ENCODE measurements at places on chromosomes 4 and X.

DNA sequence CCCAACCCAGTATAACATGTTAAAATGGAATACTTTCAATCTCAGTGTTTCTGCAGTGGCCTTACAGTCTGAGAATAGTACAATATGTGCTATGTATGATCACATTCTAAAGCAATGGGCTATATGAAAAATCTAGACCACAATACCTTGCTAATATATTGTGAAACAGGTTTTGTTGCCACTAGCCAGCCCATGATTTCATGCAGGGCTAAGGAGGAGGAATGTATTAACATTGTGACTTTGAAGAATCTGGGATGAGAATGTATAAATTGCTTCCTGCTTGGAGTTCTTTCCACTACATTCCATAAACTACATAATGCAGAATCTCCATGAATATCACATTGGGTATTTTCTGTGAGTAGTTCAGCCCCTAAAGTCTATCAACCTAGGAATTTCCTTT, 935.4 kb upstream of the GRIA3 start:
- no peak for DNase-seq

DNA sequence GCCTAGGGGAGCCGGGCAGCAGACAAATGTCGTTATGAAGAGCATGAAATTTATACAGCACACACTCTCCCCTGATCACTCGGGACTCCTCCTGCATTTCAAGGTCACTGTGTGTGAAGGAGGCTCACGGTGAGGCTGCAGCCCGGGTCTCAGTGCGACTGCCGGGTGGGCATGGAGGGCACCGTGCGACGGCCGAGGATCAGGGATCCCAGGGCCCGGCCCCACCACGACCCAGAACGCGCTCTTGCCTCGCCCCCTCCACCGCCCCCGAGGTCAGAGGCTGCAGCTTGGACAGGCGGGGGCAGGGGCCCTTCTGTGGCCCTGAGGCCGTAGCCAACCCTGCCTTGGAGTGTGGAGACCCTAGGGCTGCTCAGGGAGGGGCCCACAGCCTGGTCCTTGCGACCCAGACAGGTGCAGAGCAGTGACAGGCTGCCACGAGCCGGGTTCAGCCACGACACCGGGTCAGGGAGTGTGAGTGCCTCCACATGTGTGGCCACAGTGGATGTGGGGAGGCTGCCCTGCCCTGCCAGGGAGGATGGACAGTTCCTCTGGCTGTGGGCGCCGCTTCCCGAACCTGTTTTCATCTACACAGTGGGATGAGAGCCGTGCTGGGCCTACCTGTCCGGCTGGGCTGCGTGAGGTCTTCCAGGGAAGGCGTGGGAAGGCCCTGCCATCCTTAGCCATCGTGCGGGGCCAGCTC, 89.3 kb upstream of the NKX1-1 start:
- DNase-seq = no peak

DNA sequence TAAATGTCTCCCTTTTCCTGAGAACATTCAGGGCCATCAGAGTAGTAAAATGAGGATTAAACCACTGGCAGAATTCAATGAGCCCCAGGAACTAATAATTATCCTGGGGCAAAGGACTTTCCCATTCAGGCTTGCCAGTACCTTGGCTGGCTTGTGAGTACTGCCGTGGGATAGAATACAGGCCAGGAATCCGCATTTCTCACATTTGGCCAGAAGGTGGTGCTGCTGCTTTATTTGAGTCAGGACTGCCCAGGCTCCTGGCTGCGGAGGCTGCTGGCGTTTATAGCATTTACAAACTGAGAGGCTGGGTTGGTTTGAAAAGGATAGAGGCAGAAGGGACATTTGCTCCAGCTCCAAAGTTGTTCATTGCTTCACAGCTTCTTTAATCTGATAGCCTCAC, 91.4 kb downstream of the RTL9 start:
- DNase-seq = peak; percentile 72

DNA sequence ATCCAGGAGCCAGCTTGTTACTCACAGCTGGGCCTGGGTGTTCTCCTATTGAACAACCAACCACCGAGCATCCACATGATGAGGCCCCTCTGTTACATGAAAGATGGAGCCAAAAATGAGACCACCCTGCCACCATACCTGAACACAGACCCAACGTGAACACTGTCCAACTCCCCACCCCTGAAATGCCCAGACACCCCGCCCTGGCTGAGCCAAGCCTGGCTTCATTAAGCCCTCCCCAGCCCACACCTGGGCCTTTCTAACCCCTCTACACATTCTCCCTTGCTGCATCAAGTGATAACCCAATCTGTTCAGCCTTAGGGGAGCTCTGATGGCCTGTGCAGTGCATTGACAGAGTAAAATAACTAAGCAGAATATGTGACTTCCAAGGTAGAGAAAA, 80.7 kb downstream of the EVC start:
- no peak for DNase-seq

DNA sequence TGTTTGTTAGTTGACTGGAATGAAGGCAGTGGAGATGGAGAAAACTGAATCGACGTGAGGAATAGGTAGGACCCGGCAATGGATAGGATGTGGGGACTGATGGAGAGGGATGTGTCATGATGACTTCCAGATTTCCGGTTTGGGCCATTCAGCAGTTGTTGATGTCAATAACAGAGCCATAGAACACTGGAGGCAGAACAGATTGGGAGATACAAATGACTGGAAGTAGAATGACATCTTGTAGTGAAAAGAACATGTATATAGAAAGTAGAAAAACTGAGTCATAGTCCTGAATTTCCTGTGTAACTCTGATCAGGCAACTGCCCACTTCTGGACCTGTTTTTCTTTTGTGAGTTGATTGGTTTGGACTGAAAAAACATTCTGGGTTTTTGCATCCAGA, 24.5 kb downstream of the CETN2 start:
- no peak for DNase-seq

GRCh38 chrX:149641835-149642234, 10.2 kb upstream of the TMEM185A start:
- DNase-seq = no peak

- DNase-seq = no peak
These were observed 127.9 kb upstream of the PPP3CA start for GRCh38 chr4:101475246-101475645.

DNA sequence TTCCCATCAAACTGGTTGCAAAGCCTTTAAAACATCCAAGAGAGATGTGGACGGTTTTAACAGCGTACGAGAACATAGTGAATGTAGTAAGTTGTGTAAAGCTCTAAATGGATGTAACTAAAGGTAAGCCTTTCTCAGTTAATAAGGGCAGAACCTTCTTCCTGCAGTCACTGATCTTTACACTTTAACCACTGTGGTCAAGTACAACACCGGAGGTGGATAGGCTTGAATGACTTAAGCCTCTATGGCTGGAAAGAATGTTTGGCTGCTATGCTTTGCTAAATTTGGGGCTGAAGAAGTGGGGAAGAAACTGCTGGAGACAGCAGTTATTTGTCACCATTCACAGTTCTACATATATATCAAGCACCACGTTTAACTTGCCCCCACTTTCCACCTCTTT, 285.1 kb upstream of the FMR1 start:
- DNase-seq = no peak

GRCh38 chr4:7419961-7420660, 14.6 kb downstream of the PSAPL1 start:
- no peak for DNase-seq

GRCh38 chr4:123575291-123575690, 178.7 kb downstream of the SPRY1 start:
- no peak for DNase-seq

DNA sequence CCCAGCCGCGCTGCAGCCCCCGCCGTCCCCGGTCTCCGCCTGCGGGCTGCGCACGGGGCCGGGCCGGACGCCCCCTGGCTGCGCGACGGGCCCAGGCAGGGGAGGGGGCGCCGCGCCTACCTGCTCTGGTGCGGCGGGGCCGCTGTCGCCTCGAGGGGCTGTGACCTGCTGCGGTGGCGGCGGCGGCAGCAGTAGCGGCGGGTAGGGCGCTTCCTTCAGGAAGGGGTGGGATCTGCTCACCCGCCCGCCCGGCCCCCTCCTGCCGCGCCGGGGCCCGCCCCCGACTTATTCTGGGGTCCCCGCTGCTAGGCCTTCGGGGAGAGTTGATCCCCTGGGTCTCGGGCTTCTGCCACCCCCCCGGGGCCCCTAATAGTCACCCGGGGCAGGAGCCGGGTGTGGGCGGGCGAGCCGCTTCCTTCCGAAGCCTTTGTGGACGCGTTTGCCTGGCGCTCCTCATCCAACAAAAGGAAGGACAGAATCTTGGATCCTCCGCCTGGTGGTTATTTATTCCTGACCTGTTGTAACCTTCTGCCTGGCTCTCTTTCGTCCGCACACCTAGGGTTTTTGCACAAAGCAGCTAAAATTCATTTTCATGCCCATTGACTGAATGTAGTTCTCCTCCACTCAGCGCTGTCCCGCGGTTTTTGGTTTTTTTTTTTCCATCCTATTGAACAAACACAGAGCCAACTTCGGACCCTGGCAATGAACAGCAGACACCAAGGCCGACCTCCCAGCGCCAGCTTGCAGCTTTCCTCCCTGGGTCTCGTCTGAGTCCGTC, at the start of gene TMEM150C:
TSS of gene TMEM150C (minus strand) at position 203 of the 778 bp plus-strand sequence. CDS start 57,331 bp downstream, outside the sequence.
- no peak for DNase-seq

GRCh38 chr4:69750346-69750745, 10.1 kb downstream of the SULT1B1 start:
- DNase-seq = no peak

- peak; percentile 41 for DNase-seq
These were observed 51.2 kb downstream of the GC start for GRCh38 chr4:71732706-71733105.

GRCh38 chr4:15003401-15003890, 1.2 kb downstream of the CPEB2 start:
- DNase-seq = peak; percentile 58

DNA sequence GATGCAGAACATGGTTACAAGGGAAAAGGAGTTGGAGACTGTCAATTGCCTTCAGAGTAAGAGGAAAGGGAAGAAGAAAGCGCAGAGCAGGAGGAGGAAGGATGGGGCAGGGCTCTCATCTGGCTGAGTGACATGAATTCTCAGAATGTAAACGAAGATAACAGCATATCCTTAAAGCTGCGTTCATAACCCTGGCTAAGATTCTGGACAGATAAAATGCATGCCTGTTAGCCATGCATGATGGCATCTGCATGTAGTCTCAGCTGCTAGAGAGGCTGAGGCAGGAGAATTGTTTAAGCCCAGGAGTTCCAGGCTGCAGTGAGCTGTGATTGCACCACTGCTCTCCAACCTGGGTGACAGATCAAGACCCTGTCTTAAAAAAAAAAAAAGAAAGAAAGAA, 493.5 kb upstream of the PRKX start:
- DNase-seq = no peak

DNA sequence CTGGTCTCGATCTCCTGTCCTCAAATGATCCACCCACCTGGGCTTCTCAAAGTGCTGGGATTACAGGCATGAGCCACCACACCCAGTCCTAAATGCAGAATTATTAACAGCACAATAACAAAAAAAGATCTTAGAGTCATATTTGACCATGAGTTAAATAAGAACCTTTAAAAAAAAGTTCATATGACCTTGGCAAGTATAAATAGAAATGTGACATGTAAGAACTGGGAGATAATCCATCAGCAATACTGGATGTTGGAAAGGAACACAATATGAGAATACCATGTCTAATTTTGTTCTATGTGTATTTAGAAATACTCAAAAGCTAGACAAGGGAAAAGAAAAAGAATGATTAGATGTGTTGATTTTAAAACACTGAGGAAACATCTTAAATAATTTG, 231.6 kb downstream of the RAPGEF2 start:
- no peak for DNase-seq

DNA sequence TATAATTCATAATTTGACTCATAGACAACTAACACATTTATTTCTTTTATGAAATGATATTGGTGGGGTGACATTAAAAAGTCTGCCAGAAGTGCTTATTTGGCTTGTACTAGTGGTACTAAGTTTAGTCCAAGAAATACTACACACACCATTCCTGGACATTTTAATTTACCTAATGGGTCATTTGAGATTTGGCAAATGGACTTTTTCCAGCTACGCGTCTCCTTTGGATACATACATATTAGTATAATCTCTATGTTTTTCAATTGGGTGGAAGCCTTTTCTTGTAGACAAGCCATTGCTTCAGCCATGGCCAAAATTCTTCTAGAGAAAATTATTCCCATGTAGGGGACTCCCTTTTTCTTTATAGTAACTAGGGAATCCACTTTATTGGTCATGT, 968.5 kb downstream of the C4orf33 start:
- DNase-seq = no peak

- no peak for DNase-seq
These were observed 56.3 kb downstream of the MSN start for GRCh38 chrX:65723706-65724105.

DNA sequence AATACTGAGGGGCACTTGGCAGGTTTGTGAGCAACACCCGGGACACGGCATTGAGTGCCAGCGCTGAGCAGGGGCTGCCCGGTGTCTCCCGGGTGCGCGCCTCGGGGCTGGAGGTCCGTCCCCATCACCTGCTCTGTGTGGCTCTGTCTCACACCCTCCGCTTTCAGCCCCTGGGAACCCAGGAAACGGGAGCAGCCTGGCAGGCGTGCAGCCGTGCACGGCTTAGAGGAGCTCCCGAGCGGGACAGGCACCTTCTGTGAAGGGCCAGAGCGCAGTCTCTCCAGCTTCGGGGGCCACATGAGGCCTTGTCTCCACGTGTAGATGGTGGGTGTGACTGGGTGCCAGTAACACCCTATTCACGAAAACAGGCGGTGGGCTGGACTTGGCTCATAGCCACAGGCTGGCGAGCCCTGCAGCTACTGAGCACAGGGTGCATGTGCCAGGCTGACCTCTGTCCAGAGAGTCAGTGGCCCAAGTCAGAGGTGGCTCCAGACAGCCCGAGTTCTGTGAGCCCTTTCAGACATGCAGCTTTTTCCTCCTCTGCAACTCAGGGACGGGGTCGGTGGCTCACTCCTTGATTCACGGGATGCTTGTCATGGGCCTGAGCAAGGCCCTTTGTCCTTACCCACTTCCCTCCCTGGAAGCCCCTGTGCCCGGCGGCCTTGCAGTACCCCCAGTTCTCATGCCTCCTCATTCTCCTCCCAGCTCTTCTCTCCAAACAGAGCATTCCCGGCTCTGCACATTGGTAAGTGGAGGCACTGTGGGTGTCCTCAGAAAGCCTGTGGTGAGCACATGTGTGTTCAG, 23.5 kb downstream of the UVSSA start:
- DNase-seq = no peak

- DNase-seq = no peak
These were observed 266.5 kb upstream of the UGT8 start for GRCh38 chr4:114332119-114332518.

- DNase-seq = no peak
These were observed 175.9 kb downstream of the SHROOM3 start for GRCh38 chr4:76610751-76611547.

- DNase-seq = no peak
These were observed 144.0 kb downstream of the SH3KBP1 start for GRCh38 chrX:19743386-19743785.

DNA sequence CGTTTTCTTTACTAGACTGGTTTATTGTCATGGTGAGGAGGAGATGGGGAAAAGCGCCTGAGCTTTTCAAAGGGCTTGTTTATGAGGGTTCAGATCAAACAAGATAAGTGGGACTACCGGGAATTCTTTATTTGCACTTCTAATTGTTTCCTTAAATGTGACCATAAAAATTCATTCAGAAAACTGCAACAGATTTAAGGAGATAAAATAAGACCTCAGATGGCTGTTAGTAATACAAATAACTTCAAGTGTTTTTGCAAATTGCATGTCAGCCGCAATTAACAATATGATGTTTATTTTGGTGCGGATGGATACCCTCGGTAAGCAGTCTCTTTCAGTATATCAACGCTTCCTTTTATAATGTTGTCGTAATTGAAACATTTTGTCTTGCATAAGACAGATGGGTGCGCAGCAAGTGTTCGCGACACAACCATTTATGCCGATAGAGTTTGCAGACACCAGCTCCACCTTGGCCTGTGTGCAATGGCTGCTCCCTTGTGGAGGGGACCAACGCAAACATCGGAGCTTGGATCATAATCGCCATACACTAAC, 151.0 kb downstream of the C4orf33 start:
- no peak for DNase-seq

- DNase-seq = no peak
These were observed 52.5 kb downstream of the HMGB2 start for GRCh38 chr4:173281406-173282255.
